ENCODE measurements at places on chromosomes 5 and 9.

GRCh38 chr5:102296178-102296817, at the start of gene SLCO4C1:
SLCO4C1 (minus strand) TSS chr5:102296284; CDS start chr5:102296262, 22 bp downstream.
- peak; percentile 30 for DNase-seq

GRCh38 chr9:76630916-76631315, 133.3 kb upstream of the PCA3 start:
- no peak for DNase-seq

GRCh38 chr5:135710045-135710675, 124.3 kb upstream of the SLC25A48 start:
- no peak for DNase-seq

- no peak for DNase-seq
These were observed 199.6 kb downstream of the SYK start for GRCh38 chr9:91001146-91001611.

DNA sequence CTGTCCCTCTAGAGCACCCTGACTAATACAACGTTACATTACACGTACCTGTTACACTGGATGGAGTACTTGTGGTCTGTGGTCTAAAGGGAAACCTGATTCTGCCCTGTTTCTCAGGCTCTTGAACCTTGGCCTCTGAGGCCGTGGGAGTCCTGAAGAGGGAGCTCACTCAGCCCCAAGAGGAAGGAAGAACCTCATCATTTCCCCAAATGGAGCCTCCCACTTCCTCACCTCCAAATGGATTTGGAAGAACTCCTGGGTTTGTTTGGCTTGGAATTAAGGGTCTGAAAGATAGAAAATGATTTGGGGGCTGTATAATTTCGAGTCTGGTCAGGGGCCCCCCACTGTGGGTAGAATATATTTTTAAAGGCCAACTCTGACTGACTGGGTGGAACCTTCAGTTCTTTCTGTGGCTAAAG, 200.2 kb downstream of the SEMA6A start:
- no peak for DNase-seq

All from stimulated activated CD8-positive, alpha-beta memory T cell treated with anti-CD3 and anti-CD28 coated beads, Interleukin-12 subunit alpha, Interleukin-12 subunit beta, amount 100 ng/mL, for 1 hour (primary cell).